ENCODE measurements at places on chromosomes 4 and X.

- DNase-seq, result no peak
Observed at GRCh38 chrX:45771560-45772340, 571.1 kb upstream of the DIPK2B start.

DNA sequence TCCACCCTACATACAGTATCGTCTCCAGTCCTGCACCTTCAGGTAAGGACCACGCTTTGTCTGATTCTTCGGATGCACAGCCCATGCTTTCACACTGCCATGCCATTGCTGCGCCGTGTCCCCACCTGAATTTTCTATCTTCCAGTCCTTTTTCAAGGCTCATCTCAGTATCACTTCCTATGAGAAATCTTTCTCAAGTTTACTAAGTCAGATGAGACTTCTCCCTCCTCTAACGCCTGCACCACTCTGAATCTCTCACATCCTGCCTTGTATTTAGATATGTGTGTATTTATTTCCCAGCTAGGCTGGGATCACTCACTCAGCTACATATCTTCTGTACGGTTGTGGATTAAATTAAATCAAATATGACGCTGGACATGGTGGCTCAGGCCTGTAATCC is 116.8 kb downstream of the SMIM20 start:
- DNase-seq, result no peak

DNA sequence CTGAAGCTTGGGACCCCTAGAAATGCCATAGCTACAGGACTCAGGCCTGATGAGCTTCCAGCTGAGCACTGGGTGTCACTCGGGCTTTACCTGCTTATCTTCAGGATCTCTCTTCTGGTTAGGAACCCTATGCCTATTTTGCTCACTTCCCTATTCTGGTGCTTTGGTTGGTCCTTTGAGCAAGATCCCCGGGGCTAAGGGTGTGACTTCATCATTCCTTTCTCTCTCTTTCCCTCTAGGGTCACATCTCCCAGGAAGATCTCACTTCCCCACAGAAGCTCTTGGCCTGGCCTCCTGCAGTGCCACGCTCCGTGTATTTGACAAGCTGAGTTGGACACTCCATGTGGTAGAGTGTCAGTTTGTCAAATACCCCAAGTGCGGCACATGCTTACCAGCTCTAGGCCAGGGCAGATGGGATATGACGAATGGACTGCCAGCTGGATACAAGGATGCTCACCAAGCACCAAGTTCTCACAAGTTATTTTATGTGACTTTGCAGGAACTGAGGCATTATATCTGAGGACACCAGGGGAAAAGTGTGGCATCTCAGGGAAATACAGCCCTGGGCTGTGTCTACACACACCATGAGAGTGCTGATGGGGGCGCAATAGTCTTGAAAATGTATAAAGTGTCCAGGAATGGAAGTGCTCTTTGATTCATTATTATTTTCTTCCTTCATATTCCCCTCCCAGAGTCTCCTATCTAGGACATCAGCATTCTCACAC is 21.1 kb downstream of the VSIG4 start:
- no peak for DNase-seq

DNA sequence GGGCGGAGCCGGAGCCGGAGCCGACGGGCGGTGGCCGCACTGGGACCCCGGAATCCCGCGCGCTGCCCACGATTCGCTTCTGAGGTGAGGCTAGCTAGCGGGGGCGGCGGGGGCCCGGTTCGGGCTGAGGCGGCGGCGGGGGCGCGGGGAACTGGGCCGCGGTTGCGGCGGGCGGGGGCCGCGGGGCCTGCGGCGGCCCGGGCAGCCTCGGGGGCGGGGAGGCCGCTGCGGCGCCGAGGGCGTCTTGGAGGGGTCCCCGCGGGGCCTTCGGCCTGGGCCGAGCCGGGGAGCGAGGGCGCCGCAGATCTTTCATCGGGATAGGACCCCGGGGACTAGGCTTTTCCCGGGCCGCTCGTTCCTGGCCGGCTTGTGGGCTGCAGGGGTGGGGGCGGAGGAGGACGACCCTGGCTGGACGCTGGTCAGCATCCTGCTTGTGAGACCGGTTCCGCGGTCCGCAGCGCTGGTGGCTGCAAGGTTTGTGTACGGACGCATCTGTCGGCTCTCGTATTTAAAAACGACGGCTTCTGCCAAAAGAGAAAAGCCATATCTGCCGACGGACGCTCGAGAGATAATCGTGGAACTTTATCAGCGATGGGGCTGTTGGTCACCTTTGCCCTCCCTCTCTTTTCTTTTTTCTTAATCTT is 419 bp downstream of the ADD1 start:
- no peak for DNase-seq

- no peak for DNase-seq
Observed at GRCh38 chr4:30770049-30770549, 49.9 kb downstream of the PCDH7 start.

GRCh38 chrX:79452881-79453280 is 85.7 kb upstream of the ITM2A start:
- DNase-seq, result no peak

DNA sequence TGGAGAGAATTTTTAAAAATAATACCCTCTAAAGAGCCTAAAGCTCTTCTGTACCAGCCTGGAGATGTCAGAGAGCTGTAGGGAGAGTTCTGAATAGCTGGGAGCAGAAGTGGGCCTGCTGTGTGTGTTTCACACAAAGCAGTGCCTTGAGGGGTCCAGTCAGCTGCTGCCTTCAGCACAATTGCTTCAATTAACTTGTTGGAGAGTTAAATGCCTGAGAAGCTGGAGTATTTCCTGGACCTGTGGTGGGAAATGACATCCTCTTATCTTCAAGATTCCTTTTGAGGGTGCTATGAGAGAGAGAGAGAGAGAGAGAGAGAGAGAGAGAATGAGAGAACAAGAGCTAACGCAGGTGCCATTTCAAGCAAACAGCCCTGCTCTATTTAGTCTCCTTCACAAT is 96.2 kb upstream of the IL1RAPL2 start:
- no peak for DNase-seq

GRCh38 chrX:125093852-125094251 is 225.8 kb upstream of the TEX13C start:
- no peak for DNase-seq

GRCh38 chr4:48234575-48234974 is 35.1 kb downstream of the TEC start:
- DNase-seq, result no peak

GRCh38 chr4:8120501-8120900 is 38.1 kb downstream of the ABLIM2 start:
- peak; percentile 12 for DNase-seq

GRCh38 chr4:52028970-52029369 is 8.8 kb upstream of the LRRC66 start:
- no peak for DNase-seq

DNA sequence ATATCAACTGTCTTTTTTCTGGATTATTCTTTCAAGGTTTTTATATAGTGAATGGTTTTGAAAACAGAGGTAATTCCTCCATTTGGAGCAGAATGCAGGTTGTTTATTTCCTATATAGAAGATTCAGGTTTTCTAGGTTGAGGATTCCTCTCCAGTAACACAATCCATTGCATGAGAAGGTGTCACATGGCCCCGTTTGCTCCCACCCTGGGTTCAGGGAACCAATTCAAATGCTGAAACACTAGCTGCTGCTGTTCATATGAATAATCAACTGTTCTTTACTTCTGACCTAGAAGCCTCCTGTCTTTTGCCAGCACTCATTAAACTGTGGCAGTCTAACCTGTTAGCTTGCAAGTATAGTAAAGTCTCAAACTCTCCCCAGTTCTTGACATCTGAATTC is 1316.9 kb upstream of the TENM3 start:
- no peak for DNase-seq

DNA sequence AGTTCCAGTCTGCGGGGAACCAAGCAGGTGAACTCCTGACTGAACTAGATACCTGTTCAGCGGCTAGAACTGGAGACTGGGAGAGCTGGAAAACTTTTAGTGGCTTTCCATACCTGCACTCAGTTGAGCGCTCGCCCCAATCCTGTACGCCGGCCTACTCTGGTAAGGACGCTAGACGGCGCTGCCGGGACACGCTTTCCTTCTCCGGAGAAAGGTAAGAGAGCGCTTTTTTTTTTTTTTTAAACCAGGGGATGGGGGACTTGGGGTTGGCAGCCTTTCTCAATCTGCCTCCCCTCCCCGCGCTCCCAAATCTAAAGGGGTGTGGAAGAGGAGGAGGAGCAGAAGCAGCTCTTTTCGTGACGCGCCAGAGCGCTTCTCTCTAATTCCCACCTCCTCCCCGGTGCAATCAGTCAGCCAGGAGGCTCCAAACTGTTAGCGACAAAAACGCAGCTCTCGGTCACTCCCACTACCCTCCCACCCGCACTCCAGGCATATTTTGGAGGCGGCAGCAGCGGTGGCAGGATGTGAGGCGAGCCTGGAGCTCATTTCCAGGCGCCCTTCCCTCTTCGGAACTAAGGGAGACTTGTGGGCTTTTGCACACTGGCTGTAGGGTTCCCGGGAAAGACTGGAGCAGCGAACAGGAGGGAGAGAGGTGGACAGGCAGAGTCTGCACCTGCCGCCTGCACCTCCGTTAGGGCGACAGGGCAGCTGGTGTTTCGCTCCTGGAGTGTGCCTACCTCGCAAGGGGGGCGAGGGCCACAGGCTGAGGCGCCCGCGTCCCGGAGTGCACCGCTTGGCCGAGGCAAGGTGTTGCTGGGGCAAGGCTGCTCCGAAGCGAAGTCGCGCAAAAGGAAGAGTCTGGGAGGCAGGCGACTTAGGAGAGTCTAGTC is at the start of gene IL1RAPL2:
TSS of gene IL1RAPL2 (plus strand) at position 409 of the 890 bp plus-strand sequence.
- no peak for DNase-seq

- peak; percentile 43 for DNase-seq
Observed at GRCh38 chr4:39732728-39733127, 34.8 kb downstream of the UBE2K start.

GRCh38 chr4:183100827-183101226 is 1.8 kb downstream of the WWC2 start:
- no peak for DNase-seq

GRCh38 chr4:6032249-6033244 is 14.3 kb upstream of the C4orf50 start:
- DNase-seq, result no peak

- no peak for DNase-seq
Observed at GRCh38 chr4:39341075-39341725, 25.0 kb downstream of the RFC1 start.

DNA sequence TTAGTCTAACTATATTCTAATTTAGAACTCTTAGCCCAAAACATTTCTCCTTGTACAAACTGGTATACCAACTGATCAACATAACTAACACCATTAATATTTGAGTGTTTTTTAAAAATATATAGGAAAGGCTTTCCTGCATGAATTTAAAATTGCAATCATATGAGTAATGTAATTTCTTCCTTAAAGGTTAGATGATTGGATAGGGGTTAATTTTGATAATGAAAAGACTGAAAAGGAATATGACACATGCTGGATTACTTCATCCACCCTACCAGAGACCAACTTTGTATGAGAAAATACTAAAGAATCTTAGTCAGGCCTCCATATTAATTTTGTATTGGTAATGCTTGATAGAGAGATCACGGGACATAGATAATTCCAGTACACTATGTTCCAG is 25.1 kb upstream of the PLS3 start:
- DNase-seq, result no peak

Data from NCI-H524 treated with DMSO at 0.1 percent for 48 hours (cell line).